ENCODE measurements at places on chromosomes 11 and 22. TPM values are rescaled to one million over a fixed set of nuclear protein-coding genes. Genes with fewer than 3 reads are reported as not detected.

DNA sequence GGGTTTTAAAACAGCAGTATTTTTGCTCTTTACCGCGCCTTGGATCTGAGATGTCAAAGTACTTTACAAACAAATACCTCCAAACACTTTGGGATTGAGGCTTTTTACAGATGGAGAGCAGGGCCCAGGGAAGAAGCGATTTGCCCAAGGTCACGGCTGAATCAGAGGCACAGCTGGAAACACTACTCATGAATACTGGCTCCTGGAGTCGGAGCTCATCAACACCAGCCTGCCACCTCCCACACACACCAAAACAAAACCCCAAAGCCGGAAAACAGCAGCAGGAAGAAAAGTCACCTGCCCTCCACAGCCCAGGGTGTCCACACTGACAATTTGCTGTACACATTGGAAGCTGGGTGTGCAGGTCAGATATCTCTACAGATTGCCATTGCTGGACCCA is 339.4 kb downstream of the CADM1 start:
- DNase-seq = no peak

GRCh38 chr11:6474806-6475500 is 1.2 kb upstream of the TRIM3 start:
- no peak for DNase-seq

DNA sequence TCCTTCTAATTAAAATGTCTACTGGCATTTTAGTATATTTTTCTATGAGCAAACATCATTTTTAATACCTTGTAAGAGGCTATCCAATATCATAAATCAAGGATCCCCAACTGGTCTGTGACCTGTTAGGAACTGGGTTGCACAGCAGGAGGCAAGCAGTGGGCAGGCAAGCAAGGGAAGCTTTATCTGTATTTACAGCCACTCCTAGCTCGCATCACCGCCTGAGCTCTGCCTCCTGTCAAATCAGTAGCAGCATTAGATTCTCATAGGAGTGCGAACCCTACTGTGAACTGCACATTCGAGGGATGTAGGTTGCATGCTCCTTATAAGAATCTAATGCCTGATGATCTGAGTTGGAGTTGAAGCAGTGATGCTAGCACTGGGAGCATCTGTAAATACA is 70.2 kb upstream of the CREB3L1 start:
- DNase-seq = no peak

Gene POU2AF3
- not detected for total RNA-seq

- DNase-seq = no peak
These were observed 7.5 kb downstream of the CLCF1 start for GRCh38 chr11:67365736-67366444.
